A549 treated with DMSO at 1 μM for 4 hours (cell line): ENCODE measurements at places on chromosomes 3 and 15. TPM values are rescaled to one million over a fixed set of nuclear protein-coding genes. Genes with fewer than 3 reads are reported as not detected.

The MYNN gene
- 8.9 to 11.2 TPM (median 10.0 TPM) in 5 replicates for total RNA-seq

The CPN2 gene
- not detected in 5 replicates for total RNA-seq

The COMMD2 gene
- total RNA-seq = 31.7 to 42.5 TPM (median 37.2 TPM) in 5 replicates

The IMPG2 gene
- total RNA-seq = 0.01 to 0.02 TPM (median 0.01 TPM) in 3 of 5 replicates, not detected in the others

The C3orf85 gene
- not detected in 5 replicates for total RNA-seq

The NKTR gene
- total RNA-seq = 9.0 to 13.9 TPM (median 12.5 TPM) in 5 replicates

The CFAP91 gene
- 0.20 to 0.41 TPM (median 0.32 TPM) in 4 of 5 replicates, not detected in the other for total RNA-seq

The SPATA12 gene
- total RNA-seq = 0.45 to 0.64 TPM (median 0.52 TPM) in 5 replicates

The INSYN1 gene
- 1.4 to 2.6 TPM (median 2.1 TPM) in 5 replicates for total RNA-seq

The RBP2 gene
- total RNA-seq = not detected in 5 replicates

The TXNRD3 gene
- 5.3 to 8.5 TPM (median 7.4 TPM) in 5 replicates for total RNA-seq

The MESP2 gene
- total RNA-seq = 0.37 to 0.65 TPM (median 0.62 TPM) in 5 replicates

The GABRR3 gene
- not detected in 5 replicates for total RNA-seq

The CCR3 gene
- not detected in 5 replicates for total RNA-seq

The PLSCR2 gene
- 0.21 TPM in 1 of 5 replicates, not detected in the others for total RNA-seq

The PLA2G4D gene
- total RNA-seq = not detected in 5 replicates

The TEX55 gene
- total RNA-seq = not detected in 5 replicates

The UROC1 gene
- total RNA-seq = not detected in 5 replicates

The INKA1 gene
- total RNA-seq = 1.6 to 1.7 TPM (median 1.6 TPM) in 5 replicates

The FBLN2 gene
- 1.5 to 2.8 TPM (median 2.3 TPM) in 5 replicates for total RNA-seq

The LSMEM2 gene
- total RNA-seq = 0.05 to 0.06 TPM in 2 of 5 replicates, not detected in the others

The SH2D7 gene
- total RNA-seq = not detected in 5 replicates

The MAGI1 gene
- 3.0 to 5.5 TPM (median 4.5 TPM) in 5 replicates for total RNA-seq

The ITGA11 gene
- 2.9 to 8.7 TPM (median 6.3 TPM) in 5 replicates for total RNA-seq

The MFGE8 gene
- total RNA-seq = 331 to 388 TPM (median 342 TPM) in 5 replicates

The ALCAM gene
- 58.7 to 88.2 TPM (median 71.1 TPM) in 5 replicates for total RNA-seq

The HRH1 gene
- 9.1 to 11.0 TPM (median 9.7 TPM) in 5 replicates for total RNA-seq

The PRKCI gene
- total RNA-seq = 15.8 to 23.4 TPM (median 17.7 TPM) in 5 replicates

The PPP2R3A gene
- 3.0 to 3.7 TPM (median 3.2 TPM) in 5 replicates for total RNA-seq

The PTH1R gene
- 0.18 to 0.83 TPM (median 0.45 TPM) in 4 of 5 replicates, not detected in the other for total RNA-seq

The PTX3 gene
- 0.45 to 1.1 TPM (median 0.75 TPM) in 5 replicates for total RNA-seq

The DGKG gene
- total RNA-seq = 9.0 to 15.4 TPM (median 10.1 TPM) in 5 replicates

The C3orf49 gene
- total RNA-seq = not detected in 5 replicates

The SOX14 gene
- total RNA-seq = not detected in 5 replicates

The CGNL1 gene
- 1.6 to 2.4 TPM (median 2.0 TPM) in 5 replicates for total RNA-seq

The PIK3R4 gene
- 16.8 to 20.8 TPM (median 17.7 TPM) in 5 replicates for total RNA-seq

The SERINC4 gene
- total RNA-seq = 0.06 to 0.23 TPM (median 0.12 TPM) in 4 of 5 replicates, not detected in the other

The ABHD17C gene
- total RNA-seq = 42.7 to 49.2 TPM (median 43.9 TPM) in 5 replicates

The ALDH1A2 gene
- 0.16 to 0.49 TPM (median 0.32 TPM) in 5 replicates for total RNA-seq

The GMPPB gene
- 15.0 to 21.3 TPM (median 19.4 TPM) in 5 replicates for total RNA-seq

The ADAMTS9 gene
- 0.54 to 0.78 TPM (median 0.59 TPM) in 5 replicates for total RNA-seq

The CLDN16 gene
- 0.06 to 0.11 TPM in 2 of 5 replicates, not detected in the others for total RNA-seq

The FHIT gene
- total RNA-seq = 0.48 to 1.0 TPM (median 0.78 TPM) in 5 replicates

The NUP210 gene
- 33.4 to 43.7 TPM (median 38.7 TPM) in 5 replicates for total RNA-seq

The GOLGA8T gene
- 0.66 to 1.7 TPM (median 1.3 TPM) in 5 replicates for total RNA-seq

The TMEM87A gene
- 25.9 to 37.8 TPM (median 28.8 TPM) in 5 replicates for total RNA-seq

The PAQR5 gene
- total RNA-seq = 79.0 to 125 TPM (median 119 TPM) in 5 replicates
